ENCODE measurements at places on chromosomes 5 and 9.

DNA sequence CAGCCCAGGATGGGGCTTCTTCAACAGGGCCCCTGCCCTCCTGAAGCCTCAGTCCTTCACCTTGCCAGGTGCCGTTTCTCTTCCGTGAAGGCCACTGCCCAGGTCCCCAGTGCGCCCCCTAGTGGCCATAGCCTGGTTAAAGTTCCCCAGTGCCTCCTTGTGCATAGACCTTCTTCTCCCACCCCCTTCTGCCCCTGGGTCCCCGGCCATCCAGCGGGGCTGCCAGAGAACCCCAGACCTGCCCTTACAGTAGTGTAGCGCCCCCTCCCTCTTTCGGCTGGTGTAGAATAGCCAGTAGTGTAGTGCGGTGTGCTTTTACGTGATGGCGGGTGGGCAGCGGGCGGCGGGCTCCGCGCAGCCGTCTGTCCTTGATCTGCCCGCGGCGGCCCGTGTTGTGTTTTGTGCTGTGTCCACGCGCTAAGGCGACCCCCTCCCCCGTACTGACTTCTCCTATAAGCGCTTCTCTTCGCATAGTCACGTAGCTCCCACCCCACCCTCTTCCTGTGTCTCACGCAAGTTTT, 23.6 kb downstream of the PCDHGC5 start:
- DNase-seq, result no peak

- DNase-seq, result no peak
Observed at GRCh38 chr9:27125030-27125429, 16.0 kb downstream of the TEK start.

DNA sequence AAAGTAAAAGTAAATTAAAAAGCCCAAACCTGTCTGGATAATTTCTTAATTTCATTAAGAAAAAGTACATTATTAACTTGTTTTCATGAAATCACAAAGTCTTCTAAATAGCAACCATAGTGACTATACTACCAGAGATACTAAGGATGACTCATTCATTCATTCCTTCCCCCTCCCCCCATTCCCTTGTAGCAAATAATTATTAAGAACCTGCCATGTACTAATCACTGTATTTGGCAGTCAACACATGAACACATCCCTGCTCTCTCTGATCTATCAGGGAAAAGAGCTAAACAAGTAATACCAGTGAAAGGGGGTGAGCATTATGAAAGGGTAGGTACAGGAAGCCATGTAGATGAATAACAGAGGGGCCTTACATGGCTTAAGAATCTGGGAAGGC, 203.9 kb downstream of the CWC27 start:
- DNase-seq, result no peak

GRCh38 chr5:91129748-91130147, 253.4 kb downstream of the ARRDC3 start:
- DNase-seq, result no peak

DNA sequence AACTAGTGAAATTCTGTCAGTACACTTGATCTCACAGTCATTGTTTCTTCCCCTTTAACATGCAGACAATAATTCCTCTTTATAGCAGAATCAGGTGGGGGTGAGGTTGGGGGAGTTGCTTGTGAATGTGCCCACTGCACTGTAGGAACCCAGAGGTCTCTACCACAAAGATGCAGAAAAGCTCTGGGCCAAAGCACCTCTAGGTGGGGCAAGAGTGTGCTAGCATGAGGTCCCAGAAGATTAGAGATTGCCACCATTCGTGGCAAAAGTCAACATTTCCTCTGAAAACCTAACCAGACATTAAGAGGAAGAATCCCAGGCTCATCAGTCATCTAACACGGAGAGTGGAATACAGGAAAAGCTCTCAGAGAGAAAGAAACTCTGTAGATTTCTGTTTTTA, 74.5 kb downstream of the PTCD2 start:
- no peak for DNase-seq

DNA sequence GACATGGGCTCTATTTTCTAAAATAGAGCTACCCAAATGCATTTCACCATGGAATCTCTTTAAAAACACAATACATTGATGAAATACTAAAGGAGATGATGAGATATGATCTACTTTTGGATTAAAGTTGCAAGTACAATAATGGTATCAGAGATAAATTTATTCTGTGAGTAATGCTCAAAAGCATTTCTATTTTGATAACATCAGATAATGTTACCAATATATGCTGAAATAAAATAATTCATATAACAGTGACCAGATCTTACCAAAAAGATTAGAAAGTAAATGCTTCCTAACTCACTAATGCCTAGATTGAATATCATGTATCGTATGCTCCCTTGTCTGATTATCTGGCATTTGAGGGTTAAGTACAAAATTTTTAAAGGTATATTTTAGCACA, 761.8 kb upstream of the ZNF608 start:
- DNase-seq, result no peak

DNA sequence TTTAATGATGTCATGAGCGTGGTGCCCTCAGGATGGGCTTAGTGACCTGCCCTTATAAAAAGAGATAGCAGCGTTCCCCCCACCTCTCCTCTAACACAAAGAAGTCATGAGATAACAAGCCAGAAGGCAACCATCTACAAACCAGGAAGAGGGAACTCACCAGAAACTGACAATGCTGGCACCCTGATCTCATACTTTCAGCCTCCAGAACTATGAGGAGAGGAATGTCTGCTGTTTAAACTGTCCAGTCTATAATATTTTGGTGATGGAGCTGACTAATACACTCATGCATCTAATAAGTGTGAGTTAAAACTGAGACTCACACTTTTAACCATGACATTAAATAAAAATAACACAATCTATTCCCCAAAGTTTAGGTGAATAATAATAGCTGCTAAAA, 156.1 kb upstream of the SPEF2 start:
- DNase-seq, result no peak

- DNase-seq, result no peak
Observed at GRCh38 chr5:58327289-58327688, 132.6 kb downstream of the PLK2 start.

GRCh38 chr5:150801117-150801927, 22.8 kb downstream of the SMIM3 start:
- no peak for DNase-seq

DNA sequence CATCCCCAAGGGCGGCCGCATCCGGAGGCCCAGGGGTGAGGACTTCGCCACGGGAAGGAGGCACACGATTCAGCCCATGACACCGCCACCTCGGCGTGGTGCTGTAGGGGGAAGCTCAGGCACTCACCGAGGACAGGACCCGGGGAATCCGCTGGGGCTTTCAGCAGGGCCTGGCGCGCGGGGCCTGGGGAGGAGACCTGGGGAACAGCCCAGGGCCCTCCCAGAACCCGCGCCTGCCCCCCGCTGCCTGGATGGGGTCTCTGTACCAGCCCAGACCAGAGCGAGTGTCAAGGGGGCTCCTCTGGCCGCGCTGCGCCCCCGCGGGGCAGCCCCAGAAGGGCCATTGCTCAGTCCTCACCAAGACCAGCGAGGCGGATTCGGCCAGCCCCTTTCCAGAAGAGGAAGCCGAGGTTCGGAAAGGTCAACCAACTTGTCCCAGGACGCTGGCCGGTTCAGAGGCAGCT, 12.8 kb downstream of the COL23A1 start:
- no peak for DNase-seq

DNA sequence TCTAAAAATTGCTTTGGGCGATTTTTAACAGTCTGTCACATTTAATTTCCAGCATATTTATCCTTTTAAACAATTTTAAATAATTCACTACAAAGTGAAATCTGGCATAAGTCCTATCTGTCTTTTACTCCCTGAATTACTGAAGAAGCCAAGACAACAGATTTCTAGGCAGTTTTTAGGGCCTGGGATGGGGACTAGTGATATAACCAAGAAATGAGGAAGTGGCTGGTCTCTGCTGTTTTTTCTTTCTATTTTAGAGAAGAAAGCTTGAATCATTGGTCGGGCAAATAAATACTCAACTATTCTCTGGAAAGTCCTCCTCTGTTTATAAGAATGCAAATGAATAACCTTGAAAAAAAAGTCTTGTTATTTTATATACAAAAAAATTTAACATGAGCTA, 79.7 kb upstream of the SSBP2 start:
- no peak for DNase-seq

GRCh38 chr5:176817841-176818377, 7.5 kb downstream of the UNC5A start:
- DNase-seq, result no peak

DNA sequence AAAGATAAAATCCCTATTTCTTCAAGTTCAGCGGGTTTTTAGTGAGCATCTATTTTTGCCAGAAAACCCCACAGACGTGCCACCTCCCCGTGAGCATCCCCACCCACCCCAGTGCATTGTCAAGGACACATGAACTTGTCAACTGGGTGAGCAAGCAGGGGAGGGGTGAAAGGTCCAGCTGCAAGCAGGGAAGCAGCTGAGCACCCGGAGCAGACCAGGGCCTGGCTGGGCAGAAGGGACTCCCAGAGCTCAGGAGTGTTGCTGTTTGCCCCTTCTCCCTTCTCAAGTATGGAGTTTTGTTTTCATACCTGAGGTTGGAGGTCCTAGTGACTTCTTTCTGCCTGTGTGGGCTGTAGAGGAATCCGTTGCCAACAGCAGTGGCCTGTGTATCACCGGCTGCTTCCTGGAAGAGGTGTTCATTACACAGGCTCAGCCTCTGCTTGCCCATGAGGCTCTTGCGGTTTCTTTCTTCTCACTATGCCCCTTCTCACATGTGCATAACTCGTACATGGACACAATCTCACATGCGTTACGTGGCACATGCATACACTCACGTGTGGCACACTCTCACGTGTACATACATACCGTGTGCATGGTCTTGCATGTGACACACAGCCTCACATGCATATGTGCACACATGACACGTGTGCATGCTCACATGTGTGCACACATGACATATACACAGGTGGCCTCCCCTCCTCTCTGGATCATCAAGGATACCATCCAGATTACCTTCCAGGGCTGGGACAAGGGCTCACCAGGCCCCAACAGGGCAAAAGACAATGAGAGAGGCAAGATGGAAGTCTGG, 126.7 kb downstream of the MVB12B start:
- no peak for DNase-seq

- no peak for DNase-seq
Observed at GRCh38 chr9:23769307-23769935, 56.6 kb downstream of the ELAVL2 start.

DNA sequence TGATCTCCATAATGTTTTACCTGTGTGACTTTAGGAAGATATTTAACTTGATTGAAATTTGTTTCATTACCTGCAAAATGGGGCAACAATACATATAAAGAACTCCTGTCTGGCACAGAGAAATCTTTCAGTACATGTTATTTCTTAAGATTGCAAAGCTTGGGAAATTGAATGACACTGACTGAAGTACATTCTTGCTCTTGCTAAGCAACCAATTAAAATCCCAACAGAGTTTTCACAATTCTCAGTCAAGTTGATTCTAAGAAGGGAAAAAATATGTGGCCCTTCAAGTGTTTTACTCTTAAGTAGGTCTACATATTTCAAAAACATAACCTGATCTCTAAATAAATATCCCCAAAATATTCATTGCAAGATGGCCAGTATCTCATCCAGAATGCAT, 2187.0 kb upstream of the ACO1 start:
- DNase-seq, result no peak

- no peak for DNase-seq
Observed at GRCh38 chr5:35009657-35010056, 38.1 kb downstream of the AGXT2 start.

DNA sequence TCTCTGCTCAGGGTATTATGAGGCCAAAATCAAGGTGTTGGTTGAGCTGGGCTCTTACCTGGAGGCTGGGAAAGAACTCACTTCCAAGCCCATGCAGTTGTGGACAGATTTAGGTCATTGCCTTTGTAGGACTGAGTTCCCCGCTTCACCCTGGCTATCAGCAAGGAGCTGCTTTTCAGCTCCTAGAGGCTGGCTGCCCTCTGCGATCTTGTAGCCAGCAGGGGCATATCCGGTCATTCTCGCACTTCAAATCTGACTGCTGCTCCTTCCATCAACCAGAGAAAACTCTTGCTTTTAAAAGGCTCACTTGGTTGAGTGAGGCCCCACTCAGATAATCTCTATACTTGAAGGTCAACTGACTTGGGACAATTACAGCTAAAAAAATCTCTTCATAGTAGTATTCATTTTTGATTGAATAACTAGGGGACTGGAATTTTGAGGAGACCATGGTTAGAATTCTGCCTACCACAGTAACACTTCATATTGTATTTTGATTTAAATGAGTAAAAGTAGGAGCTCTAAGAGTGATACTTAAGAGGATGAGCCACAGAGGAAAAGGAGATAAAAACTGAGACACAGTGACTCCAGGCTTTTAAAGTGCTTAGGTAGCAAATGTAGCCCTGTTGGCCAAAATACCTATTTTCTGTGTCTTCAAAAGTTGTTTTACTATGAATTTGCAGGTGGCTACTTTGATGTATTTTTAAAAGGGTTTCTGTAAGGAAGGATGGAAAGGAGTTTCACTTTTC, 137.4 kb downstream of the CD180 start:
- no peak for DNase-seq

- DNase-seq, result no peak
Observed at GRCh38 chr9:73011181-73011750, 58.4 kb upstream of the ALDH1A1 start.

- DNase-seq, result no peak
Observed at GRCh38 chr5:32541241-32541640, 44.1 kb upstream of the SUB1 start.

DNA sequence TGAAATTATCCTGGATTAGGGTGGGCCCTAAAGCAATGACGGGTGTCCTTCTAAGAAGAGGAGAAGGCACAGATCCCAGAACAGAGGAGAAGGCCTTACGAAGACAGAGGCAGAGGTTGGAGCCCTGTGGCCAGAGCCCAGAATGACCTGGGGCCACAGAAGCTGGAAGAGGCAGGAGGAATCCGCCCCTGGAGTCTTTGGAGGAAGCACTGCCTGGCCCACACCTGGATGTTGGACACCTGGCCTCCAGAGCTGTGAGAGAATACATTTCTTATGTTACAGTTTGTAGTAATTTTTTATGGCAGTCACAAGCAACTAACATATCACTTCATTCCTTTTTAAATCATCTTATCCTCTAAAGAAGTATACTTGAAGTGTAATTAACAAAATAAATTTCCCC, 8.5 kb downstream of the MRPL36 start:
- DNase-seq, result no peak

DNA sequence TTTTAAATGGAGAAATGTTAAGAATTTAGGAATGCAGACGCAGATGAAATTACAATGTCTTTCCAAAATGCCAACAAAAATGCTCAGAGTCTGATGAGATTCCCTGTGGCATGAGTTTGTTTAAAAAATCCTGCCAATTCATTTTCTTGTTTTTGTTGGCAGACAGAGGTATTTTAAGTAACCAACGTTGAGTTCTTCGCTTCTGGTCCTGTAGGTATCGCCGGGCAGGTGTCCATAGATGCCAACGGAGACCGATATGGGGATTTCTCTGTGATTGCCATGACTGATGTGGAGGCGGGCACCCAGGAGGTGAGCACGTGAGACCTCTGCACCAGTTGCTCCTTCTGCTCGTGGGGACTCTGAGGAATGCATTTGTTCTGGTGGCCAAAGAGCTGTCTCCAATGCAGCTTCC, 69.4 kb downstream of the NPR3 start:
- DNase-seq, result no peak

GRCh38 chr9:94554078-94554438, 825 bp upstream of the PCAT7 start:
- no peak for DNase-seq
